Tibial nerve (tissue), 4 donors: ENCODE measurements at places on chromosomes 12 and 14.

DNA sequence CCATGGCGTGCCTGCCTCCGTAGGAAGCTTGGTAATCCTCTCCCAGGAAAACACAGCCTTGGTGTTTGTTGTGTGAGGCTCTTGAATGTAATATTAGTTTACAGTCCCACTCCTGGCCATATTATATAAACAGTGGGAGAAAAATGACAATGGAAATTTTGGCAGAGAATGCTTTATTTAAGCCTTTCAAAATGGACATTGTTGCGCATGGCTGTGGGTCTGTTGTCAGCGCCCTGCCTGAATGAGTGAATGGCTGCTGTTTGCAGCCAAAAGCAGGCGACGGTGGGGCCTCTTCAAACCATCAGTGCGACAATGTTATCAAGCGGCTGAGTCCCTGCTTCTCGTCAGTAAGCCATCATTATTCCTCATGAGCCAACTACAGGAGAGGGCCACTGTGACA lies 201.8 kb upstream of the RMST start:
- no peak for DNase-seq

GRCh38 chr12:89468017-89468416 lies 56.6 kb downstream of the GALNT4 start:
- no peak for DNase-seq

DNA sequence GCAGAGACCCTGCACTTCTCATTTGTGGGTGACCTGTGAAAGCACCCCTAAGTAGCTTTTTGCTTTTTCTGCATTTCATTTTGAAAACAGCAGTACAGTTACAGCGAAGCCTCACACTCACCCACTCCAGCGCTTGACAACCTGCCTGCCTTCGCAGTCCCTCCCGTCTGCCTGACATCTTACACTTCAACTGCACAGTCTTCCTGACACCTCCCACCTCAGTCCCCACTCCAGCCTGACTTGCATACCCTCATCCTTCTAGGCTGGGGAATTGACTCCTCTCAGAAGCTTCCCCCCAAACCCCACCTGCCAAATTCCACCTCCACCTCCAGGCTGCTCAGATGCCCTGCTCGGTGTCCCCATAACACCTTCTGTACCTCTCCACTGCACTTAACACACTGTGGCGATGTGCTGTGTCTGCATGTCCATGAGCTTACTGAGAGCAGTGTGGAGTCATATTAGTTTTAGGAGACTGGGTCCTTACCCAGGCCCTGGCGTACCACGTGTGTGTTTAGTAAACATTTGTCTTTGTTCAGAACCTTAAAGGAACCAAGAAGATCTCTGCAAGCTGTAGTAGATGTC lies 159.4 kb downstream of the PRKCH start:
- DNase-seq: no peak

DNA sequence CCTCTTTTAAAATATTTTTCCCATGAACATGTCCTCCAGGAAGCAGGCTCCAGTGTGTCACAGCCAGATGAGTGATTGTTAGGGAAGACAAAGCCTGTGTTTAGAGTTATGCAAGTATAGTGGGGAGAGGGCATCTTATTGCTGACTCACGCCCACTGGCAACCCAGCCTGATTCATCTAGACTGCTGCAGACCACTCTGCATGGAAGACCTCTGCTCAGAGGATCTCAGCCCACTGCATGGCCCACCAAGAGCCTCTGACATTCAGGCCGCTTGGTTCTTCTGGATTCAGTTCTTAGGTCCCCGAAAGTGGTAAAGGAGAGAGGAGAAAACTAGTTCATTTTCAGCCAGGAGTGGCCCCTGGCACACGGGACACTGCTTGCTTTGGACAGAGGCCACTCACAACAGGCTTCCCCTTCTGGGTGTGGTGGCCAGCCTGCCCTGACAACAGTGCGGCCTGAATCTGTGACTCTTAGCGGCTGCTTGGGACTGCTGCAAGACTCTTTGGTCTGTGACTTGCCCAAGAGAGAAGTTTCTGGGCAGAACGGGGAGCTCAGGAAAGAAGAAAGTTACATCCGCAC lies 266.3 kb downstream of the ZFP36L1 start:
- no peak for DNase-seq

DNA sequence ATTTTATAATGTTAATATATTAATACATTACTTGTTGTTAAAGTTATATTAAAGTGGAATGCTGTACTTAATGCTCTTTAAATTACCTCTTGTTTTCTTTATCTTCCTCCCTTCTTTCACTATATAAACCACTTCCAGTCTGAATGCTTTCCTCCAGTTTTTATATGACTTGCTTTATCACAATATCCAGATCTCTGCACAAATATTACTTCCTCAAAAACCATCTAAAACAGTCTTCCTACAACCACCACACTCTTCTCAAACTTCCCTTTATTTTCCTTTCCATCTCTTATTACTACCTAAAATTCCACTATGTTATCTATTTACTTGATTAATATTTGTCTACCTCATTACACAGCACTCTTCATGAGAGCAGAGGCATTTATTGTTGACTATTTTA lies 956.6 kb downstream of the LRFN5 start:
- no peak for DNase-seq

DNA sequence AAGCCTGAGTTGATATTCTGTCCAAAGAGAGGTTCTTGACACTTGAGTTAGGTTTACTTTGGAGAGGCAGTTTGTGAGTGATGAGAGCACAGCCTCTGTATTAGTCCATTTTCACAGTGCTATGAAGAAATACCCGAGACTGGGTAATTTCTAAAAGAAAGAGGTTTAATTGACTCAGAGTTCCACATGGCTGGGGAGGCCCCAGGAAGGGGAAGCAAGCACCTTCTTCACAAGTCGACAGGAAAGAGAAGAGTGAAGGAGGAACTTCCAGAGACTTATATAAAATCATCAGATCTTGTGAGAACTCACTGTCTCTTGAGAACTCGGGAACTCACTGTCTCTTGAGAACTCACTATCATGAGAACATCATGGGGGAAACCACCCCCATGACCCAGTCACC lies 5.4 kb downstream of the ZC3H14 start:
- no peak for DNase-seq

- no peak for DNase-seq
These were observed 1061.8 kb upstream of the FLRT2 start for GRCh38 chr14:84468153-84468552.

- DNase-seq: no peak
These were observed 3.8 kb downstream of the CACNB3 start for GRCh38 chr12:48822139-48822538.

GRCh38 chr12:88889326-88890110 lies 309.2 kb upstream of the KITLG start:
- DNase-seq: no peak
